ENCODE measurements at places on chromosomes 16 and 17.

DNA sequence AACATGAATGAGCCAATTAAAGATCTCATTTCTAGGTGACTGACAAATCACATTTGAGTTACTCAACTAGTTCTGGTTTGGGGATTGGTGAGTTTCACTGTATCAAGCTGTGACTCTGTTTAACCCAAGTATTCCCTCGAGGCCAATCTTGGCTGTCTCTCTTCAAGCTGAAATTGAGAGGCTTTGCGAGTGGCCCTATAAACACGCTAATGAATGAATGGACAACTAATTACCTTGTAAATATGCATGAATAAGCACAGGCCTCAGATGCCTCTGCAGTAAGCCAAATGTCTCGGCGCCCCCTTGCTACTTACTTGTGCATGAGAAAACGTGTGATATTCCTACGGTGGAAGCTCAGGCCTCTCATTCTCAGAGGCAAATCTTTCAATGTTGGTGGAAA is 450.3 kb upstream of the PSMD7 start:
- DNase-seq = no peak

DNA sequence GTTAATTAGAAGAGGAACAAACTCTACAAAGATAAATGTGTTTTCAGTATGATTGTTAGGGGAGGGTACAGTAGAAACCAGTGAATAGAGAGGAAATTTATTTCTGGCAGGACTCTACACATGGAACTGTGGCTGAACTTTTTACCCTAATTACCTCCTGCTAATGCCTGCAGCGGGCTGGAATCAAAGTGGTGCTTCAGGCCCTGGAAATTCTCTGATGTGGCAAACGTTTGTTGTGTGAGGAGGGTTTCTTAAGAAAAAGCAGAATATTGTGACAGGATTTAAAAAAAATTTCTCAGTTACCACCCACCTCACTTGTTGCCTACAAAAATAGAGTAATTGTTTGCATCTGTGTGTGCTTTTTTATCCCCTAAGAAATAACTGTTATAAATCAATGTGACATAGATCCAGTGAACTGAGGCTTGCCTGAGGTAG is 154.5 kb downstream of the BCAS3 start:
- no peak for DNase-seq

- DNase-seq = no peak
These were observed 1.4 kb downstream of the PMP22 start for GRCh38 chr17:15263680-15264079.

DNA sequence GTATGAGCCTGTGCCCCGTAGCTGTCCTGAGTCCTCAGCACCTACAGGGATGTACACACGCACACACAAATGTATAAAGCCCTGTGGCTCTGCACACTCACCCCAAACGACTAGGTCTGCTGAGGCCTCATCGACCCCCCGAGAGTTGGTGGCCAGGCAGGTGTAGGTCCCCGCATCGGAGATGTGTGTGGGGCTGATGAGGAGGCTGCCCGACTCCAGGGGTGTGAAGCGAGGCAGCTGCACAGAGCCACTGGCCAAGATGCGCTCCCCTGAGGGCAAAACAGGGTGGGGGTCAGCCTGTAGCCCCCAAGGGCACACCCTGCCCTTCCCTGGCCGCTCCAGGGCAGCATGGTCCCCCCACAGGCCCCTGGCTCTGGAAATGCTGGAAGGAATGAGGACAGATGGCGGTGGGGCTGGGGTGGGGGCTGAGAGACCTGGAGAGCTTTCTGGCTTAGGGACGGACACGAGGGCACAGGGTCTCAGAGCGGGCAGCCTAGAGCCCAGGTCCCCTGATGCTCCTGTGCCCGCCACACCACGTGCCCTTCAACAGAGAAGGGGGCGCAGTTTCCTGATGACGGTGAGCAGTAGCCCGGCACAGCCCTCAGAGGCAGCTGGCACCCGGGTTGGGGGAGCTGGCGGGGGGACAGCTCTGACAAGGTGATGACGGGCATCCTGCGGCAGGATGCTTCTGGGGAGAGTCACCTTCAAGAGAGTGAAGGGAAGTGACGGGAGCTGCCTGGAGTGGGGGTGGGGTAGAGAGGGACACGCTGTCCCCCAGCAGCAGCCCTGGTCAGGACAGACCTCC is 119.8 kb upstream of the CDC42EP4 start:
- DNase-seq = no peak

GRCh38 chr16:50252874-50253513 is 13.4 kb upstream of the ADCY7 start:
- no peak for DNase-seq

DNA sequence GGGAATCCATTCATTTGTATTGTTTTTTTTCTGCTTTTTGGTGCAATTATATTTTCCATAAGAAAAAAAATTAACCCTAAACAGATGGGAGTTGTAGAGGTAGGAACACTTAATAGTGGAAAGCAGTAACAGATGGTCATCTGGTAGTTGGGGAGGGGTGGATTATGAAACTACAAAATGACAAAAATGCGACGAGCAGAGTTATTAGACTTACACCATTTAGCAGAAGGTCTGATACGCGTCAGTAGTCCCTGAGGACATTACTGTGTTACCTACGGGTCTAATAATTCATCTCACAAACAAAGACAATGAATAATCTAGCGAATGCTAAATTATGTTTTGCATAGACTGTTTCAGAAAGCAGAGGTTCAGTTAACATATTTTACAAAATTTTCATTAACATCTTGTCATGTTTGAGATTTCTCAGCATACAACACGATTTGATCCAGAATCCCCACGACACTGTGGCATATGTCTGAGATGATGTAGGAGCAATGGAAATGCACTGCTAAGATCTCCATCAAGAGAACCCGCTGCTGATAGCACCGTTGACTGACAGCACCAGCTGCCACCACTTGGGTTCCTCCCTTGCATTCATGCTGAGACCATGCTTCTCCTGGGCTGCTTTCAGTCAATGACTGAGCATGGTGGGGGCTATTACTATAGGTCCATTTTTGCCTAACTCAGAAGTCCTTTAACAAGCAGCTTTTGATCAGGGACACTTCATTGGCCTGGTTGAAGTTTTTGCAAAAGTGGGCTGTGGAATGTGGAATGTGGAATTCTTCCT is 182.2 kb upstream of the CPHXL start:
- DNase-seq = no peak

GRCh38 chr16:85332175-85332574 is 219.9 kb upstream of the CIBAR2 start:
- DNase-seq = no peak

DNA sequence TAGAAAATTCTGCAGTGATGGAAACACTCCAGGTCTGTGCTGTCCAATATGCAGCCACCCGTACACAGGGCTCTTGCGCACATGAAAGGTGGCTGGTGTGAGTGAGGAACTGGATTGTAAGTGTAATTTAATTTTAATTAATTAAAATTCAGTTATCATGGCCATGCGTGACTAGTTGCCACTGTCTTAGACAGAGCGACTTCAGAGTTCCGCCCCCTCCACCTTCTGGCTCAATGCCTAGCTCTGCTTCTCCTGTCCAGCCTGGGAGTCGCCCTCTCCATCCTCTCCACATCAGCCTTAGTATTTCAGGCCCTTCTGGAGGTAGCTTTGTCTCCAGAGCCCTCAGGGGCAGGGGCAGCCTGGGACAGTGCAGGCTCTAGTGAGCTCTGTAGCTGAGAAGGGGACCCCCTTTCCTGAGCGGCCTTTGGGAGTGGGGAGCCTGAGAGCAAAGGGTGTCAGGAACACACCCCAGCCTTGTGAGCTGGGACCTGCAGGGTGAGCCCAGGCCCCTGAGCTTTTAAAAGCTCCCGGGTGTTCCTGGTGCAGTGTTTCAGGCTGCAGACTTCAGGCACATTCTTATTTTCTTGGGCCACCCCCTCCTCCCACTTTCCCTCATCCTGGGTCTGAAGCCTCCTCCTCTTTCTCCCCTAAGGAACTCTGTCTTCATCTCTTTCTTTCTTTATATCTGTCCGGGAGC is 99.4 kb downstream of the IRF8 start:
- DNase-seq = no peak

GRCh38 chr16:23650674-23651416 is 9.6 kb downstream of the DCTN5 start:
- no peak for DNase-seq

DNA sequence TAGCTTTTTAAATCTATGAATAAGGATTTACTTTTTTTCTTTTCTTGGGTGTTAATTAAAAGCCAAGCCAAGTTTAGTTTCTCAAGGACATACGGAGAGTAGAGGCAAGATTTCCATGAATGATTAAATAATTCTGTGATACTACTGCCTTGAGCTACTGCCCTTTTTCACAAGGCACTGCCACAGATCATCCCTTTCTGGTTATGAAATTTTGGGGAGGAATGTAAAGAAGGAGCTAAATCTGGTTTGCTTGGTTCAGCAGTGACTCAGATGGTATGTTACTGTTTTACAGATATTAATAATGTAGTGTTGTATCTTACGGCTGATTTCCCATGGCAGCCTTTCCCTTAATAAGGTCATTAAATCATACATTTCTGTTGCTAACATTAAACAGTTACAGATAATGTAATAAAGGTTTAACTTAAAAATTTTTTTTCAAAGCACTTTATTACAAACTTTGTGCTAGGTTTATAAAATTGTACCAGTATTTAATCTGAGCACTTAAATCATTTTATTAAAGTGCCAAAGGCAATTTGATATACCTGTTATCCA is 2.6 kb downstream of the WSB1 start:
- no peak for DNase-seq

GRCh38 chr17:58402047-58402446 is 15.3 kb downstream of the RNF43 start:
- DNase-seq = no peak

DNA sequence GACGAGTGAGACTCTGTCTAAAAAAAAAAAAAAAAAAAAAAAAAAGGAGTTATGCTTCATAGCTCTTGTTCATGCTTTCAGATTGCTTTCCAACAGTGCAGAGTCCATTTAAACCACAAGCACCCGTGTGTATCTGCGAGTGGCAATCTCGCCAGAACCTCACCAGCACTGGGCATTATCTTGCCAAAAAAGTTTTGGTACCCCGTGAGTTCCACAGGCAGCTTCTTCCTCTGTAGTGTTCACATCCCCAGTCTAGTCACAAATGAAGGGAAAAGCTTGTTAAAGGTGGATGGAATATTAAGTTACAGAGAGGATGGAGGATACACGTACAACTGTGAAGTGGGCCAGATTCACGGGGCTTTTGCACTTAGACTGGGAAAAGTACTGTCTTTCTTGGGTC is 33.5 kb downstream of the WSB1 start:
- DNase-seq = no peak

GRCh38 chr16:16001596-16002255 is 52.3 kb downstream of the ABCC1 start:
- no peak for DNase-seq

GRCh38 chr17:2058586-2059546 is 4.0 kb downstream of the HIC1 start:
- peak; percentile 74 for DNase-seq

DNA sequence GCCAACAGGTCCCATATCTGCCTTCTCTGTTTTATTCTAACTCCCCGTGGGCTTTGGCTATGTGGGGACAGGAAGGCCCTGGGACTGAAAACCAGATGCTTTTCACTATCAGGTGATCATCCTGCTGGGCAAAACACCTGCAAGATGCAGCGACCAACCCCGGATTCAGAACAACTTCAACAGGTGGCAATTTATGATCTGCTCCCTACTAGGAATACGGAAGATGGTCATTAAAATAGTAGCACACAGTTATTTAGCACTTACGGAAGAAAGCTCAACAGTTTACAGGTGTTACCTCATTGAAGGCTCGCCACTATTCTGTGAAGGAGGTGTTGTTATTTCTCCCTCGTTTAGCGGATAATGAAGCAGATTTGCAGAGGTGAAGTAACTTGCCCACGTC is 7.8 kb upstream of the SLC5A11 start:
- no peak for DNase-seq

DNA sequence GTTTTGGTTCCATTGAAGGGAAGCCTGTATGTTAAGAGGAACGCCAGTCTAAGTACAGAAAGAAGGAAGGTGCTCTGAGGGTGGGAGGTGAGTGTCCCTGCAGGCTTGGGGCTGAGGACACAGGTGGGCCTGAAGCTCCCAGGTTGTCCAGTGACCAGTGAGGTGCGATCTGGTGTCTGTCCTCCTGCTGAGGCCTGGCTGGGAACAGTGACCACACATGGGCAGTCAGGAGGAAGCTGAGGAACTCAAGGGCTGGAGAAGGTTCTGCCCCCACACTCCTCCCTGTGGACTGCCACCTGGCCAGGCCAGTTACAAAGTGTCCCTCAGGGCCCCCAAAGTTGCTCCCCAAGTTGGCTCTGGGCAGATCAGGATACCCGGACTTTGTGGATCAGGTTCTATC is 102.1 kb downstream of the N4BP1 start:
- no peak for DNase-seq

DNA sequence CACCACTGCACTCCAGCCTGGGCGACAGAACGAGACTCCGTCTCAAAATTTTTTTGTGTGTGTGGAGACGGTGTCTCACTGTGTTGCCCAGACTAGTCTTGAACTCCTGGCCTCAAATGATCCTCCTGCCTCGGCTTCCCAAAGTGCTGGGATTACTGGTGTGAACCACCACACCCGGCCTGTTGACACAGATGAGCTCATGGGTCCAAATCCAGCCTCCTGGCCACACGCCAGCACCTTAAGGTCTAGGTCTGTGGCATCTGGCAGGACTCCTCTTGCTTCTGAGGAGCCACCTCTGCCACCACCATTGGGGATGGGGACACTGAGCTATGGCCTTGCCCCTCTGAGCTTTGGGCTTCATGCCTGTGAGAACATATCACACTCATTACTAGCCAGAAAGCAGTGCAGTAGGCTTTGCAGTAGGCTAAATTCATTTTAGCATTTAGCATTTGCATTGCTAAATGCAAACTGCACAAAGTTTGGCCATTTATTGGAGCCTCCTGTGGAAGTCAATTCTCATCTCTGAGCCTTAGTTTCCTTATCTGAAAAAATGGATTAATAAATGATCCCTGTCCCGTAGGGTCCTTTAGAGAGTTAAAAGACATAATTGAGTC is 5.5 kb upstream of the CDIPT start:
- no peak for DNase-seq

DNA sequence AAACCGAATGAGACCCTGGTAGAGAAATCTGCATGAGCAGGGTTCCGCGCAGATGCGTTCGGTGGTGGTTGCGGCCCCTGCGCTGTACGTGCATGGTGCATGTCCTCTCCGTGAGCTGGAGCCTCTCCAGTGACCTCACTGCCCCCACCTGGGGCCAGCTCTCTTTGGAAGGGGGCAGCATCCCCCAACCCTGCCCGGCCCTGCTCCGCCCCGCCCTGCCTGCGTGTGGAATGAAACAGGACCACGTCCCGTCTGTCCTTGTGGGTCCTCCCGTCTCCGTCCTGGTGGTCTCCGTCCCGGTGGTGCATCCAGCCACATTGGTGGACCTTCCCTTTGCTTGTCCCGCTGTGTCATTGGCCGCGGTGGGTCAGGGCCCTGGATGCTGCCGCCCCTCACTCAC is 84.9 kb downstream of the AMFR start:
- no peak for DNase-seq

GRCh38 chr17:13589658-13590057 is 12.1 kb downstream of the HS3ST3A1 start:
- DNase-seq = no peak

- DNase-seq = peak; percentile 91
These were observed 2.5 kb downstream of the CORO1A start for GRCh38 chr16:30185683-30186421.

- no peak for DNase-seq
These were observed 434 bp upstream of the CPSF4L start for GRCh38 chr17:73261952-73262675.

Measured in CD4-positive, alpha-beta T cell treated with Interleukin-4 for 1 hour (primary cell).